Activated CD4-positive, alpha-beta T cell treated with anti-CD3 and anti-CD28 coated beads, Interleukin-2, amount 50 U/mL, for 48 hours (primary cell): ENCODE measurements at places on chromosomes 7 and 10.

DNA sequence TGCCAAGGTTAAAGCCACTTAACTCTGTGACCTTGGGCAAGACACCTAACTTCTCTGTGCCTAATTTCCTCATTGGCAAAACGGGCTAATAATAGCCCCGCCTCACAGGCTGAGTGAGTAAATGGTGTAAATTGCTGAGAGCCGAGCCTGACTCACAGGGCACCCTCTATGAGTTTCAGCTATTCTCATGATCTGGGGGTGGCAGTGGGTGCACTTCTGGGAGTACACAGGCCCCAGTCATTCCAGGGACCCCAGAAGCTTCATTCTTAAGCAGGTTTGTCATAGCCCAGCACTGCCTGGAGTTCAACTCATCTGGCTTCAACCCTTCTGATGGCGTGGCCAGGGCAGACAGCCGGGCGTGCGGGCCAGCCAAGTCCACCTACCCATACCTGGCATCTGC is 137.2 kb downstream of the GRID1 start:
- DNase-seq, result no peak

- DNase-seq, result no peak
Measured at GRCh38 chr10:30467651-30468338, 33.8 kb downstream of the MAP3K8 start.

- DNase-seq, result no peak
Measured at GRCh38 chr10:119409906-119410305, 132.6 kb downstream of the RGS10 start.

DNA sequence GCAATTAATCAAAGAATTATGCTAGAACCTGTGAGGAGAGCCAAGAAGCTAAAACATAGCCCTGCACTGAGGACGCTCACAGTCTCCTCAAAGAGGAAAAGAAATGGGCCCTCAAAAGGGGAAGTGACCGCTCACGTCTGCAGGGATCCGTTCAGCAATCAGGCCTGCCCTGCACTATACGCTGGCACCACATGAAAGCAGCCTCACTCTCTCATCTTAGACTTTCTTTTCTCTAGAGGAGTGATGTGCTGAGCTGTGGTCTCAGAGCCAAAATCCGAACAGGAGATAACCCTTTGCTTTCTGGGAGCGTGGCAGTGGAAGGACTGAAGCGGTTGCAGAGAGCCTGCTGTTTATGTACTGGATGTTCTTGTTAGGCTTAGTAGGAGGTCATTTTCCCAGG is 6.3 kb upstream of the IL2RA start:
- DNase-seq, result no peak

GRCh38 chr10:53479365-53479764 is 706.8 kb upstream of the MBL2 start:
- DNase-seq, result no peak

- no peak for DNase-seq
Measured at GRCh38 chr7:135348493-135348892, 114.9 kb downstream of the STRA8 start.

- no peak for DNase-seq
Measured at GRCh38 chr10:101777619-101778145, 1.8 kb upstream of the FGF8 start.

DNA sequence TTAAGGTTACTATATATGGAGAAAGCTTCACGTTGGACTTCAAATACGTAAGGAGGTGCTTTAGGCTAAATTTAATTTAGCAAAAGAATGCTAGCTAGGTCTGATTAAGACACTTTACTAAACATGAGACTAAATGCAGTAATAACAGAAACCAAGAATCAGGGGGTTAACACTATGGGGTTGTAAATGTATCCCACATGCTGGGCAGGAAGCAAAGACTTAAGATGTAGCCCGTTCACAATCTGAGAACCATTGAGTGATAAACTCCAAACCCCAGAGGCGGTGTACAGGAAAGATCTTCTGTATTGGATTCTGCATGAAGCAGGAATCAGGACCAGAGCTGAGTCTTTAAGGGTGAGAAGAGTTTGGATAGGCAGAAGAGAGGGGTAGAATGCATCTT is 60.4 kb downstream of the FZD1 start:
- no peak for DNase-seq

GRCh38 chr7:28479507-28479947 is 67.2 kb downstream of the CREB5 start:
- no peak for DNase-seq

GRCh38 chr7:30136117-30136731 is 1.4 kb downstream of the MTURN start:
- no peak for DNase-seq
